ENCODE measurements at places on chromosomes 5 and 9. TPM values are rescaled to one million over a fixed set of nuclear protein-coding genes. Genes with fewer than 3 reads are reported as not detected.

Gene TEX48
- total RNA-seq: not detected

Gene CRAT
- 65.7 TPM for total RNA-seq

Gene ORM2
- total RNA-seq: not detected

Gene PAPPA
- total RNA-seq: 5.7 TPM

Gene THG1L
- total RNA-seq: 7.5 TPM

Gene ACOT12
- not detected for total RNA-seq

Gene MGAT1
- total RNA-seq: 380 TPM

Gene ARSI
- 0.58 TPM for total RNA-seq

Gene CDO1
- total RNA-seq: 60.8 TPM

Gene WNT8A
- not detected for total RNA-seq

Gene CARD6
- total RNA-seq: 19.5 TPM
